NCI-H1930 (cell line): ENCODE measurements at places on chromosomes 7 and 10.
A peak's percentile ranks its signal among the peaks of the same experiment; 100 is the strongest.

GRCh38 chr10:126163506-126163905, 224.8 kb downstream of the ADAM12 start:
- DNase-seq = no peak

DNA sequence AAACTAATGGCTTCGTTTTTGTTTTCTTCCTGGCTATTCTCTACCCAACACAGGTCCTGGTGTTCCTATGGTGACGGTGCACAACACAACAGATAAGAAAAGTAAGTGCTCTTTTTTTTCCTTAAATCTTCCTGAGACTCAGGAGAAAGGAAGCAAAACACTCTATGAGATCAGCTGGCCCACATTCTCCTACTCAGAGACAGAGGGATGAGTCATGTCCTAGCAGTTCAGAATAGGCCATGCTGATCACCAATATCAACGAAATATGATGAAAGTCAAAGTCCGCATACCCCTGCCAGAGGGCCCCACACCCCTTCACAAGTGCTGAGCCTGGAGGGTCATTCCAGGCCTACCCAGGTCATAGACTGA, 149.2 kb downstream of the PAXIP1 start:
- DNase-seq = no peak

DNA sequence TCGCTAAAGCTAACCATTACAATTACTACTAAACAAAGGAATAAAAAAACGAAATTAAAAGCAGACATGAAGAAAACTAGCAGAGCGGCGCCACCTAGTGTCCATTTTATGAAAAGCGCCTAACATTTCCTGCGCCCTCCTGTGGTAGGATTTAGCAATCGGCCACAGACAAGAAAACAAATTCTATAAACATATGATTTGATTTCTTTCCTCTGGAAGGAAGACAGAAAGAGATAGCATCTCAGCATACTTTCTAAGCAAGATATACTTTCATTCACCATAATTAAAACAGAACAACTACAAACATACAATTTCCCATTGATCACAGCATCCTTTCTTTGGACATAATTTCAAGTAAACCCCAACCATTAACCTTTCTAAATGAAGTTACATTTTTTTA, 337.7 kb upstream of the NPVF start:
- peak; percentile 39 for DNase-seq

GRCh38 chr10:7411671-7412128, 866 bp upstream of the SFMBT2 start:
- DNase-seq = no peak

DNA sequence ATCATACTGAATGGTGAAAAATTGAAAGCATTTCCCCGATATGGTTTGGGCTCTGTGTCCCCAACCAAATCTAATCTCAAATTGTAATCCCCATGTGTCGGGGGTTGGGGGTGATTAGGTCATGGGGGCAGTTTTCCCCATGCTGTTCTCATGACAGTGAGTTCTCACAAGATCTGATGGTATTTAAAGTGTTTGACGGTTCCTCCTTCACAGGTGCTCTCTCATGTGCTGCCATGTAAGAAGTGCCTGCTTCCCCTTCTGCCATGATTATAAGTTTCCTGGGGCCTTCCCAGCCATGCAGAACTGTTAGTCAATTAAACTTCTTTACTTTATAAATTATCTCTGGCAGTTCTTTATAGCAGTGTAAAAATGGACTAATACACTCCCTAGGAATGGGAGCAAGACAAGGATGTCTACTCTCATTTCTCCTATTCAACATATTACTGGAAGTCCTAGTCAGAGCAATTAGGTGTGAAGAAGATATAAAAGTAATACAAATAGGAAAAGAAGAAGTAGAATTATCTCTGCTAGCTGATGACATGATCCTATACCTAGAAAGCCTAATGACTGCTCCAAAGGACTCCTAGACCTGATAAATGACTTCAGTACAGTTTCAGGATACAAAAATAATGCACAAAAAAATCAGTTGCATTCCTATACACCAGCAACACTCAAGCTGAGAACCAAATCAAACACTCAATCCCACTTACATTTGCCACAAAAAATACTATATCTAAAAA, 260.6 kb downstream of the RNLS start:
- no peak for DNase-seq

GRCh38 chr10:117541909-117542705, 439 bp upstream of the EMX2 start:
- DNase-seq = peak; percentile 50

GRCh38 chr10:124867304-124867703, 65.7 kb downstream of the ABRAXAS2 start:
- no peak for DNase-seq

DNA sequence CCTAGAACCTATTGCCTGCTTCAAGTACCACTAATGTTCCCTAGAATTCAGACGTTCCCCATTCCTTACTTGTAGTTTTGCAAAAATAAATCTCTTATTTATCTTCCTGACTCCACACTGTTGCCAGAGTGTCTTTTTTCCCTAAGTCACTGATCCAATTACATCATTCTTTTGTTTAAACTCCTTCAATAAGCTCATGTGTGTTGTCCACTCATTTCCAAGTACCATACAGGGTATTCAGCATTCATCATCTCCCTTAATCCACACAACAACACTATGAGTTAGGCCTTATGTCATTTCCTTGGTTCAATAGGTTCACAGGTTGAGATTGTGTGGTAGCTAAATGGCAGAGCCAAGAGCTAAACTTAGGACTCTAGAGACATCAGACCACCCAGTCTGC, 119.9 kb upstream of the RHOBTB1 start:
- no peak for DNase-seq

DNA sequence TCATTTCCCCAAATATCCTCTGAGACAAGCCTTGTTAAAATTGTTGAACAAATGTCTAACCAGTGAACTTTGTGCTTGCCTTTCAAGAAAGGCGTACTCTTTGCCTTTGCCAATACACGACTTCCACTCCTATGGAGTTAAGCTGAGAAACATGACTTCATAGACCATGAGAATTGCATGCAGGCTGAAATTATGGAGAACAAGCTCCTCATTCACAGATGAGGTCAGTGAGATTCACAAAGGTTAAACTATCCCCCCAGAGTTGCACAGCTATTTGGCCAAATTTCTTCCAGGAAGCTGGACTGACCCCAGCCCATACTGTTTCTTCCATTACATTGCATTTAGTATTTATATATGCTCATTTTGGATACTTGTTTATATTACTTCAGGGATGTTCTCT, 221.4 kb upstream of the SEMA3C start:
- no peak for DNase-seq

GRCh38 chr7:98698976-98699375, 81.9 kb downstream of the NPTX2 start:
- no peak for DNase-seq

- DNase-seq = no peak
These were observed 42.5 kb downstream of the NUP205 start for GRCh38 chr7:135600226-135600625.

DNA sequence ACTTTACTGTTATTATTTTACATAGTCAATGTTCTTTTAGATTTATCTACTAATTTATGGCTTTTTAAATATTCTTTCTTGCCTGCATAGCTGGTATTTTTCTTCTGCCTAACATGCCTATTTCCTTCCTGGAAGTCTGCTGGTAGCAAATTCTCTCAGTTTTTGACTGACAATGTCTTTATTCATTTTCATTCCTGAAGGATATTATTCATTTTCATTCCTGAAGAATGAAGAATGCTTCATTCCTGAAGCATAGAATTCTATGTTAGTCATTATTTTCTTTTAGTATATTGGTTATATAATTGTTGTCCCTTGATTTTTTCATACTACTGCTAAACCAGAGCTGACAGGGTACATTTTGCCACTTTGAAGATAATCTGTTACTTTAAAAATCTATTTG, 41.8 kb downstream of the TMEM168 start:
- DNase-seq = no peak

DNA sequence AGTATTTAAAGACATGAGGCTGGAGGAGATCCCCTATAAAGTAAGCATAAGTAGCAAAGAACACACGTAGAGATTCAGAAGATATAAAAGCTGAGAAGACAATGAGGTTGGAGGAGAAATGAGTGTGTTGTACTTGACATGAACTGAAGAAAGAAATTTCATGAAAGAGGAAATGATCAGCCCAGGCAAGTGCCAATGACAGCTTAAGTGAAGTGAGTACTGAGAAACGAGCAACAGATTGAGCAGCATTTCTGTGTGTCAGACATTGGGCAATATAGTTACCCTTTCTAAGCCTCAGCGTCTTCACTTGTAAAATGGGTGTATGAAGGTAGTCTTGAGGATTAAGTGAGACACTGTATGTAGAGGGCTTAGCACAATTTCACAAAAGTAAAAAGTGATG, 4.8 kb upstream of the LIPA start:
- no peak for DNase-seq

- no peak for DNase-seq
These were observed 157.3 kb upstream of the NPVF start for GRCh38 chr7:25385506-25386136.

DNA sequence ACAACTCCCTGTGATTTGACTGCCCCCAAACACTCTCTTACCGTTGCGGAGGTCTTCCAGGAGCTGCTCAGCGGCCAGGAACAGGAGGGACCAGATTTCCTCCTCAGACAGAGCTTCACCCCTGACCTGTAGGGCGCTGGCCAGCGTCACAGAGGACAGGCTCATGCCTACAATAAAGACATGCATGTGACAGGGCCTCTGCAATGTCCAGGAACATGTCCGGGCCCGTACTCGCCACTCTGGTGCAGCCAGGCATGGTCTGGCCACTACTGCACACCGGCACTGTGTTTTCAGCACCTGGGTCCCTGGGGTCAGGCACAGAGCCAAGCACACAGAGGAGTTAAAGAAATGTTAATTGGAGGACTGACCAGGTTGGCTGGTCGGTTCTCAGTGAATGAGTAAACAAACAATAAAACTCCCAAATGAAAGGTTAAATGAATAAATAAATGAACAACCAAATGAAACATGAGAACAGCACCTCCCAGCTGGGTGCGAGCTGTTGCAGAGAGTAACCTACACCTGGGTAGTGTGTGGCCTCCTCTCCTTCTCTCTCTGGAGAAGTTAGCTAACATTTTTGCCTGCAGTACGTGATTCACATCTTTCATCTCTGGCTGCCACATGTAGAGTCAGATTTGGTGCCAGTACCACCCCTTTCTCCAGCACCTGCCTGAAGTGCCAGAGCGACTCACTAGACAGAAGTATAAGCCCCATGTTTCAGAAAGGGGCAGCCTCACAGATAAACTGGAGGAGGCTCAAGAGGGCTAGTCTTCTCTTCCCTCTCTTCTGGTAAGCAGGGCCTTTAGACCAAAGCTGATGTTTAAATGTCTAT, 22.8 kb downstream of the FRMPD2 start:
- DNase-seq = no peak

- no peak for DNase-seq
These were observed 149.3 kb downstream of the KLF6 start for GRCh38 chr10:3635697-3636096.

DNA sequence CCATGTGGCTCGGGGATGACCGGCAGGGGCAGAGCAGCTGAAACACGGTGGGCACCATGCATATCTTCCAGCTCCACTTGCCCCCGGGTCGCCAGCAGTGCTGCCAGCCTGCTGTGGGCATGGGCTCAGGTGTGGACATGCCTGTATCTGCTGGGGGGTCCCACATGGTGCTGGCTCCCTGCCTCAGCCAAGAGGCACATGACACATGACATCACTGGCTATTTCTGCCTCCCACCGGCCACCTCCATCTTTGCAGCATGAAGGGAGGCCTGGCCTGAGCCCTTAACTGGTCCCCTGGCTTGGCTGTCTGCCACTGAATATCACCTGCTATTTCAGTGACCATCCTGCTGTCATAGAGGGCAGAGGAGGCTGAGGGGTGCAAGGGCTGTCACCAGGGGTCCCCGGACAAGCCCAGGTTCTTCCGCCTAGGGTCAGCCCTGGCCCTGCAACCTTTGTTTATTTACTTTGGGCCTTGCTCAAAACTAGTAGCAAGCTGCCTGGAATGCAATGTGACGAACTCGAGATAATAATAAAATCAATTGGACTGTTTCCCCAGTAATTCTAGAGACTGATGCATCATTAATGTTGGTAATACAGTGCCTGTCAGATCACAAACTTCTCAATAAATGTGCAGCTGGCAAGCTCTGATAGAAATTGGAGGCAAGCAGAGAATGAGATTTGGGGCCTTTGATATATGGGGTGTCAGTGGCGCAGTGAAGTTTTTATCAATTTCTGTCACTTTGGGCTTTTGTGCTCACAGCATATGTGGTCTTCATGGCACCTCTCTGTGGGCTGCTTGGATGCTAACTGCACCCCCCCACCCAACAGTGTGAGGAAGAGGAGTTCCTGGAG, 28.5 kb downstream of the ZMIZ1 start:
- DNase-seq = no peak

DNA sequence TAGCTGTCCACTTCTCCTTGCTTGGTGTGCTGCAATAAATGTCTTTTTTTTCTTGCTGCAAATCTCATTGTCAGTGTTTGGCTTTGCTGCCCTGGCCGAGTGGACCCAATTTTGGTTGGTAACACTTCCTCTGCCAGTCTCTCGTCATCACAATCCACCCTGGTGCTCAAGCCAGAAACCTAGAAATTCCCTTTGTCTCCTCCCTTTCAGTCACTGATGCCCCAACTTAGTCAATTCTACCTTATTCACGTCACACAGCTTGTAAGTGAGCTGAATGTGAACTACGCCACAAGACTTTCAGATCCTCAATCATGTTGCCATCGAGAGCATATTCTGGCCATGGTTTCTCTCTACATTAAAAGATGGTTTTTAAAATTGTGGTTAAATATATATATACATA, 13.0 kb upstream of the FRA10AC1 start:
- no peak for DNase-seq

DNA sequence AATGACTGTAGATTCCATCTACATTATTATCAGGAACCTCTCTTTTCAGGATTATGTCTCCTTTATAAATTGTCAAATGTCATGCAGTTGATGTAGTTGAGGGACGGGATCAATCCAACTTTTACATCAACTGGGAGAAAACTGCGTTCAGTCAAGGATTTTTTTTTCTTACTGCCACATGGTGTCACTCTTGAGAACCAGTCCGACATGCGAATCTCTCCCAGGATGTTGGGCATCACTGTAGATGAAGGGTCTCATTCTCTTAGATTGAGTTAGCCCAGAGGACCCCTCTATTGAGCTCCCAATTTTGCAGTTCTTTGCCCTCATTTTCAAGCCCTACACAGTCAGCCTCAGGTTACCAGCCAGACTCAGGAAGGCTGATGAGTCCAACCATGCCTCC, 120.3 kb upstream of the PTPRZ1 start:
- no peak for DNase-seq

- no peak for DNase-seq
These were observed 74.1 kb upstream of the PRSS58 start for GRCh38 chr7:142331941-142332340.

DNA sequence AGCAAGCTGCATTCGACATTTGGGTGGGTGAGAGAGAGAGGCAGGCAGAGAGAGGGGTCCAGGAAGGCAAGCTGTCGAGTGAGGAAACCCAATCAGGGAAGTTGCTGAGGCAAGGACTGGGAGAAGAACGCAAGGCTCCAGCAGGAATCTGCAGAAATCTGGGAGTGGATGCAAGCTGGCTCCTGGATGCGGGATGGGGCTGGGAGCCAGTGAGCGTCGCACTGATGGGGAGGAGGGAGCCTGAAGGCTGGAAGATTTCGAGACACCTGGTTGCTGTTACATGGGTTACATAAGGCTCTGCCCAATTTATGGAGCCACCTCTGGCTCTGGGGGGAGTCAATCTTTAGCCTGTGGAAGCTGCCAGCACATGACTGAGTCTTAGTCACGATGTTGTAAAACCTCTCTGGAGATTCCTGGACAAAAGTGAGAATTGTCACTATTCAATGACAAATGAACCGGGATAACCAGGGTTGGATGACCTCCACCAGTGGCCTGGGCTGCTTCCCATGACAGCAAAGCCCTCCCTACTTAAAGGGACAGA, 51.1 kb upstream of the ADRB1 start:
- DNase-seq = no peak

GRCh38 chr7:131145770-131146169, 181.9 kb upstream of the MKLN1 start:
- no peak for DNase-seq
